ENCODE measurements at places on chromosomes 3 and 15.
A peak's percentile ranks its signal among the peaks of the same experiment; 100 is the strongest.

DNA sequence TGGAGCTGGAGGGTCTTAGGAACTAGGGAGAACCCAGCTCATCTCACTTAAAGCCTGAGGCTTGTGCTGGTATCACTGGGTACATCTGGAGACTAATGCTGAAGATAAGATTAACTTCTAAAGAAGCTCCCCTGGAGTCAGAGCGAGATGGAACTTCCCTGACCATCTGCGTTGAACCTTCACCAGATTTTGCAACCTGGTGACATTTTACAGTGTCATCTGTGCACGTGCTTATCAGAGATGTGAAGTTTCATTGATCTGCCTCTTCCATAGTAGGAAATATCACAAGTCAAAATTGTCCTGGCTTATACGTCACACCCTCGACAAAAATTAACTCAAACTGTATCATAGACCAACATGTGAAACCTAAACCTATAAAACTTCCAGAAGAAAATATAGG lies 395.5 kb downstream of the SHQ1 start:
- no peak for DNase-seq

DNA sequence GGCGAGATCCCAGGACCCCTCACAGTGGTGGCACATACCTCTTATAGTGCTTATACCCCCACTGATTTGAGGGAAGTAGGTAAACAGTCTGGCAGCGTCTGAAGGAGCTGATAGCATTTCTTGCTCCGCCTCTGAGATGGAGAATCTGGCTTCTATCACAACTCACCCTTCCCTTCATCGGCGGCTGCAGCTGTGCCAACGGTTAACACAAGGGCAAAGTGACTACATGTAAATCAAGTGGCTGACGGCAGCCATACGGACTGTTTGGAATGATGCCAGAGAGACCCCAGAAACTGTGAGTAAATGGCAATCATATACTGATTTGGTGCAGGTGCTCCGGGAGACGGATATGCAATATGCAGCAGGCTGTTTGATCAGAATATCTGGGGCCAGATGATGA lies 66.8 kb upstream of the UNC13C start:
- no peak for DNase-seq

GRCh38 chr15:57312318-57313133 lies 63.8 kb upstream of the CGNL1 start:
- DNase-seq, result peak; percentile 79

DNA sequence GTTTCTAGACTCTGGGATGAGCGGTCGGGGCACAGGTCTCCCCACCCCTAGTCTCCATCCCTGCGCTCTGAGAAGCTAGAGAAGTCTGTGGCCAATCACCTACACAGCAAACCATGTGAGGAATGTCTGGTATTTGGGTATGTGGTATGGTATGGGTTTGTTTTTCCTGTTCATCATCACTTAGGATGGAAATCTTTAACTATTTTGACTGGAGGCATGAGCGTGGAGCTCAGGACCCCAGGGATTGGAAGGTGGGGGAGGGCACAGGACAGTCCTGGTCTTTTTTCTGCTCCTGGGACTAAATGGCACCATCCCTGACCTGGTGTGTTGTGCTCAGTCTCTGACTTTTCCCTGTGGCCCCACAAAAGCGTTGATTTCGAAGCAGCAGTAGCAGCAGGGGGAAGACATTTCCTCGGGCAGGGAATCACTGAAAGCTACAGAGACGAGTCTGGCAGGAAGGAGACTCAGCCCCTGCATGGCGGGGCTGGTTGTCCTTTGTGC lies 191.7 kb upstream of the TPM1 start:
- no peak for DNase-seq

DNA sequence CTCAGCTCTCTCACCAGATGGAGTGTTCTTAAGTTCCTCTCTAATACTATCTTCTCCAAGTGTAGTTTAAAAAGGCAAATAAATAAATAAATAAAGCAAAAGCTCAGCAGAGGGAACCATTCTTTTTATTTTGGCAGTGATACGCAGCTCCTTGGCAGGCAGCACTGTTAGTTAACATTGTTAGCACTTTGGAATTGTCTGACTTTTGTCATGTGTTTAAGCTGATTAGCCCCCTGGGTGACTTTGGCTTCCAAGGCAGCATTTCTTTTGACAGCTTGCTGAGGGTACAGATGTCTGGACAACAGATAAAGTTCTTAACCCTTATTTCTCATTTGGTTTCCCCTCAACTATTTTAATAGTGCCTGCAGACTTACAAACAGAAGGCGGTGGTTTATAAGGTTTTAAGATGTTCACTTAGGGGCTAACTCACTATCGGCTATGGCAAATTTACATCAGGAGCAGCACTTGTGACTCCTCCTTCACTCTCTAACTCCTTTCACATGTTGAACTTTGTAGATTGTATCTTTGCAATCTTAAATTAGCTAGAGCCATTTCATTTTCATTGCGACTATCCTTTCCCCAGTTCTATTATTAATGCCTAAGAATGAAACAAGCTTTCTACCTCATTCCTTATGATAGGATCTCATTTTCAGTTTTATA lies 213.4 kb downstream of the ZBBX start:
- DNase-seq, result peak; percentile 79

Data from femur (tissue), 1 donor.